ENCODE measurements at places on chromosomes 4 and X. TPM values are rescaled to one million over a fixed set of nuclear protein-coding genes. Genes with fewer than 3 reads are reported as not detected.

GRCh38 chrX:71619193-71619592 lies 882 bp upstream of the CXCR3 start:
- DNase-seq = no peak

- DNase-seq = no peak
Measured at GRCh38 chrX:24979081-24979480, 36.7 kb downstream of the ARX start.

FATE1 gene
- total RNA-seq = 0.31 TPM

- DNase-seq = no peak
Measured at GRCh38 chrX:137234651-137235402, 201.0 kb upstream of the GPR101 start.

GRCh38 chr4:163622379-163623035 lies 128.0 kb downstream of the TMA16 start:
- DNase-seq = no peak

BMX gene
- not detected for total RNA-seq

USP51 gene
- 5.5 TPM for total RNA-seq

- DNase-seq = no peak
Measured at GRCh38 chr4:26033389-26033788, 119.4 kb downstream of the SMIM20 start.

GRCh38 chrX:150085881-150086280 lies 147.6 kb upstream of the EOLA2 start:
- DNase-seq = no peak

GRCh38 chr4:109969919-109970318 lies 57.2 kb downstream of the EGF start:
- DNase-seq = no peak

PPBP gene
- 0.35 TPM for total RNA-seq

CD40LG gene
- total RNA-seq = not detected

Data from GM23338 (cell line).